Cerebellar nuclear complex (tissue), 1 donor: ENCODE measurements at places on chromosomes 6 and 20.

GRCh38 chr6:144476286-144476685 lies 191.2 kb downstream of the UTRN start:
- no peak for DNase-seq

- DNase-seq = no peak
These were observed 13.8 kb downstream of the RNF144B start for GRCh38 chr6:18400831-18401446.

- DNase-seq = no peak
These were observed 57.4 kb downstream of the SLC24A3 start for GRCh38 chr20:19269737-19270340.

DNA sequence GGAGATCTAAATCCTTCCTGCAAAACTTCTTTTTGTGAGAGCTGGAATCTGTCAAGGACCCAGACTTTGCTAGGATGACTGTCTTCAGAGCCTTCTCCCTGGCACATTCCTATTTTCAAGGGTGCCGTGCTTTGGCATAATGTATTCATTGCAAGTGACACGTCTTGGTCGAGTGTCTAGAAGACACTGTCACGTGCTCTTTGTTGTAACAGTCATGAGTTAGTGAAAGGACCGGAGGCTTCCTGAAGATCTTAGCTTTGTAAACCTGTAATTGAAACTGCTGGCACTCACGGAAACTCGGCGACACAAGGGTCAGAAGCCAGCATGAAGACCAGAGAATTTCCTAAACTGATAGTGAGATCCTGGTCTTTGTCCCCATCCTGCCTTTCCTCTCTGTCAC lies 19.7 kb upstream of the TAGAP start:
- no peak for DNase-seq

- no peak for DNase-seq
These were observed 14.8 kb downstream of the KIAA1755 start for GRCh38 chr20:38245753-38246152.

DNA sequence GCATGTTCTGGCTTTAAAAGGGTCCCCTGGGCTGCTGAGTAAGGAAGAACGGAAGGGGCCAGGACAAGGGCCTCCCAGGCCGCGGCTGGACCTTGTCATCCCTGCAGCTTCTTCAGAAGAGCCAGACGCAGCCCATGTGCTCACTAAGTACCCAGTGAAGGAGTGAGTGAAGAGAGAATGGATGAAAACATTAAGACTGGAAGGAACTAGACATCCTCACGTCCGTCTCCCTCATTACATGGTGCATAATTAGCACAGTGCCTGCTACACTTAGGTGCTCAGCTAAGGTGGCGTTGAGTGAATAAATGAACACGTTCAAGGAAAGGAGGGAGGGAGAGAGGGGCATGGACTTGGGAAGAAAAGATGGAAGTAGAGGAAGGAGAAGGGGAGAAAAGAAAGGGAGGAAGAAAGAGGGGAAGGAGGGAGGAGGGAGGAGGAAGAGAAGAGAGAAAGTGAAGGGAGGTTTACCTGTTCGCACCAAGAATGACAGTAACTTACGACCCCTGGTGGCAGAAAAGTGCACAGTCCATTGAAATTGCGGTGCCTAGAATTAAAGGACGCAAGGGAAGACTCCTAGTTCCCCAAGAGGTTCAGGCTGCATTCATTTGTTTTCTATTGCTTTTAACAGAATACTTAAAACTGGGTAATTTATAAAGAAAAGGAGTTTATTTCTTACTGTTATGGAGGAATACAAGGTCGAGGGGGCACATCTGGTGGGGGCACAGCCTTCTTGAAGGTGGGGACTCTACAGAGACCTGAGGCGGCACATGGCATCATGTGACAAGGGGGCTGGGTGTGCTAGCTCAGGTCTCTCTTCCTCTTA lies 8.0 kb downstream of the TP53RK start:
- DNase-seq = peak; percentile 38

DNA sequence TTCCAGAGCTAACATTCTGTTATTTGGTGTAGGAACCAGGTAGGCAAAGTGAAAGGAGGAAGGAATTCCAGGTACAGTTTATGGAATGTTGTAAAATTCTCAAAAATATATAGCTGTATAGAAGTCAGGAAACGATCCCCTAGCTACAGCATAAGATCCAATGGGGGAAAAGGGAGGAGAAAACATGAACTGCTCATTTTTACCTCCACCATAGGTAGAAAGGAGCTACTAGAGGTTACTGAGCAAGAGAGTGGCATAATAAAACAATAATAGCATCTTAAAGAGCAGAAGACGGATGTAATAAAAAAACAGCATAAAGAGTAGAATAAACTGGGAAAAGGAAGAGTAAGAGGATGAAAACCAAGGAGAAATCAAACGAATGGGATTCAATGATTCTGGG lies 26.9 kb downstream of the EPB41L2 start:
- DNase-seq = no peak

DNA sequence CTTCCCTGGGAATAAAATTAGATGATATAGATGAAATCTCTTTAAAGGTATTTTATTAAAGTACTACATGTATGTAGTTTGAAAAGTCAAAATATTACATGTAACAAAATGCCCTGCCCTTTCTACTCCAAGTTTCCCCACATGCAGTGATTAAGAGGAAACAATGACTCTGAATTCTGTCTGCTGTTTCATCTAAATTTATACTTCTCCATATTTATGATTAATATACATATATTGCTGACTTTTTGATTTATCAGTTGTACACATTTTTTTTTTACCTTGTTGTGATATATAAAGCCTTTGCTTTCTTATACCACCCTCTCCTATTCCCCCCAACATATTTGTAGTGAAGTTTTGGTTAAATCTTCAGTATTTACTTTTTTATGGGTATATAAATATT lies 127.9 kb downstream of the ZFAND3 start:
- DNase-seq = no peak

DNA sequence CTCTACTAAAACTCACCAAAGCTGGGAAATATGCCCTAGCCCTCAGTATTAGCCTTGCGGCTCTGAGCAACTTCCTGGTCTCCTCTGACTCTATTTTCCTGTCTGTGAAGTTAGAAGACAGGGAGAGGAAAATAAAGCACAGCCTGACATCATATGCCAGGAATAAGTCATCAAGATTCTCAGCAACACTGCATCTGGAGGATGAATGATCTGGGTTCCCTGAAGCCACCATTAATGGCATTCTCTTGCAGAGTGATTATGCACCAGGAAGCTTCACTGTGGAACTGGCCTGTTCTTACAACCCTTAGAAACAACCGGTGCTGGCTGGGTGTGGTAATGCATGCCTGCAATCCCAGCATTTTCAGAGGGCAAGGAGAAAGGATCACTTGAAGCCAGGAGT lies 12.4 kb downstream of the ADGRF5 start:
- no peak for DNase-seq

DNA sequence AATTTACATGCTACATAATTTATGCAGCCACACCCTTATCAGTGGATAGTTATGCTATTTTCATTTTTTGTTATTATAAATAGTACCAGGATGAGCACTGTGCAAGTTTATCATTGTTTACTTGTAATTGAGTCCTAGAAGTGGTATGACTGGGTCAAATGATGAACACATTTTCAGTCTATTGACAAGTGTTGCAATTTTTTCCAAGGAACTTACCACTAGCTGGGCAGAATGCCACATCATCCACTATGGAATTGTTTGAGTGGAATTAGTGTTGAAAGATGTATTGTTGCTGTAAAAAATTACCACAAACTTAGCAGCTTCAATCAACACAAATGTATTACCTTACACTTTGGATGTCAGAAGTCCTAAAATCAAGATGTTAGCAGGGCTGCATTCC lies 38.1 kb upstream of the OPN5 start:
- no peak for DNase-seq

- peak; percentile 55 for DNase-seq
These were observed 39.6 kb upstream of the GFOD1 start for GRCh38 chr6:13526727-13527670.

GRCh38 chr6:111418971-111419693 lies 63.9 kb downstream of the REV3L start:
- no peak for DNase-seq

- peak; percentile 44 for DNase-seq
These were observed 78.5 kb upstream of the SIRPA start for GRCh38 chr20:1816384-1817381.

DNA sequence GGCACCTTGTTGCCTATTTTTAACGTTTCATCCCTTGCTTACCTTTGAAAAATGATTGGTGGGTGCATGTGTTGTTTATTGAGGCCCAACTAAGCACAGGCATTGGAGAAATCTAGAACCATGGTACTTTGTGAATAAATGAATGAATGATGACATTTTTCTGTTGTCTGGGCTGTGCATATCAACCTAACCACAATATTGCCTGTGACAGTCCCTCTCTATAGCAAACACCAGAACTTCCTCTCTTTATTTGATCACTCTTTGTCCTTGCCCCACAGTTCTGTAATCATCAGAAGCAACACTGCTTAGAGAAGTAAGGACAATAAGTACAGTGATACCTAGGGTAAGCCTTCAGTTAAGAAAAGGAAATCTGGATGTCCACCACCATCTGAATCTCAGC lies 75.1 kb downstream of the TBC1D7 start:
- no peak for DNase-seq

DNA sequence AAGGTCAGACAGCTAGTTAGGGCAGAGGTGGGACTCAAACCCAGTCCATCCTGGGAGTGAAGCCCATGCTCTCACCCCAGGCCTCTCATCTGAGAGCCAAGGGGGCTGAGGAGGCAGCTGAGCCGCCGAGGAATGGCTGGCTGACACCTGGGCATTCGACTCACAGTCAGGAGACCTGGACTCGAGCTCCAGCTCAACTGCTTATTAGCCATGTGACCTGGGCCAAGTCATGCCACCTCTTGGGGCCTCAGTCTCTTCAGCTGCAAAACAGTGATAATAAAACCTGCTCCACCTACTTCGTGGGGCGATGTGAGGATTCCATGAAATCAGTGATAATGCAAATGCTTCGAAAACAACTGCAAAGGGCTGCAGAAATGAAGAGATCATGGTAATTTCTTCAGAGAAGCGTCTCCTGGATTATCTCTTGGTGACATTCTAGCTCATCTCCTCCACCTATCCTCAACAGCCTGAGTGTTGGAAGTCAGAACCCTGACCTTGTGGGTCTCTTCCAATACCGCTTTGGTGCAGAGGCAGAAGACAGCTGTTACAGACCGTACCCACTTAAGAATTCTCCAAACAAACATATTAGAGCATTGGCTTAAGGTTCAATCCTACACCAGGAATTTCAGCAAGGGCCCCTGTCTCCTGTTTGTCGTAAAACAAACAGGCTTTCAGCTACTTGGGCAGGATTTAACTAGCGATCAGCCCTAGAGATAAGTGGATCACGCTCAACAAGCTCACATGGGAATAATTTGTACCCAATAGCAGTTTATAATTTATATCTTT lies 60.0 kb upstream of the PIM1 start:
- no peak for DNase-seq

DNA sequence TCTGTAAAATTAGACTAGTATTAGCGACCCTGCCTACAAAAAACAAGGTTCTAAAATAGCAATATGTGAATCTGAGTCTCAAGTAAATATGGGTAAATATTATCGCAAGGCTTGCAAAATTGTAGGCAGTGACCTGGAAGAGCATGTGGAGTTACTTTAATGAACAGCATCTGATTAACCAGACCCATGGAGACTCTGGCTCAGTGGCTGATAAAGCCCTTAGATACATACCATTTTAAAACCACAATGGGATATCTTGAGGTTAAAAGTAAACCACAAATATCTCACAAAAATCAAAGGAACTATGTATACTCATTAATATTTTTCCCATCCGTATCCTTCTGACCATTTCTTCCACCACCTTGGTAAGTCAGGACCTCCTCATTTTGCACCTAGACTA lies 187.0 kb downstream of the MTFR2 start:
- no peak for DNase-seq

DNA sequence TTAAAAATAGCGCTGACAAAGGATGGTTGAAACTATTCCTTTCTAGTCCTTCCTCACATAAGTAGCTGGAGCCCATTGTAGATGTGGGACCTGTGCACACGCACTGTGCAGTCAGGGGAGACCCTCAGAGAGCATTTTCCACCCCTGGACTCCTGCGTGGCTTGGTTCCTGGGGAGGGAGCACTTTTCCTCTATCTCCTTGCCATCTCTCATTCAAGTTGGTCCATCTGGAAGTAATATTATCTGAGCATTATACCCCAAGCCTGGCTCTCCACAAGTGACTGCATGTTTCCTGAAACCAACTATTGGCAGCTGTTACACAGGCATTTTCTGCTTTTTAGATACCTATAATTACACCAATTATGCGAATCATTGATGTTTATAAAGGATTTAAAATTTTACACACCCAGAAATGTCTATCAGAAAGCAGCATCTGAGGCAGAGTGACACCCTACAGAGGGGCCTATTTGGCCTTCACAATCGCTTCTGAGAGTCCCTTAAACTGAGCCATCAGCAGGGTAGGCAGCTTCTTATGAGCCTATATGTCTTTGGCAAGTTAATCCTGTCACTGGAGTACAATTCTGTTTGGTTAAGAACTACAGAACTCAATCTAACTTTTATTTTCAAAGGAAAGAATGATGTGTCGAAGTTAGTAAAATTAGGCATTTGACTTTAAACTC lies 18.7 kb downstream of the SOX4 start:
- no peak for DNase-seq

DNA sequence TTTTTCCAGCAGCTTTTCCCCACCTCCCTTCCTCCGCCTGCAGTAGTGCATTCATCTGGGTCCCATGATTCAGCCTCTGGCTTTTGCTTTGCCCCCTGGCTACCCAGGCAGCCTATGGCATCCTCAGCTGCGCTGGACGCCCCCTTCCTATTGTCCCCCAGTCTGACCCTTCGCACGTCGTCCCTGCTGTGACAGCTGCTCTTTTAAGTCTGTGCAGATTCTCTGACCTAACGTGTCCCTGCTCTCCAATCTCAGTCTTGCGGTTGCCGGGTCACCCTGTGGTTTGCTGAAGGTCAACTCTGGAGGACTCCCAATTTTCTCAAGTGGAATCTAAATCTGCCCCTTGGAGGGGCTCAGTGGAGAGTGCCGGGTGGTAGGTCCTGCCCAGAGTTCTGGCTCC lies 294.3 kb downstream of the CDC5L start:
- no peak for DNase-seq

GRCh38 chr6:159008656-159009288 lies 8.8 kb upstream of the RSPH3 start:
- DNase-seq = no peak

DNA sequence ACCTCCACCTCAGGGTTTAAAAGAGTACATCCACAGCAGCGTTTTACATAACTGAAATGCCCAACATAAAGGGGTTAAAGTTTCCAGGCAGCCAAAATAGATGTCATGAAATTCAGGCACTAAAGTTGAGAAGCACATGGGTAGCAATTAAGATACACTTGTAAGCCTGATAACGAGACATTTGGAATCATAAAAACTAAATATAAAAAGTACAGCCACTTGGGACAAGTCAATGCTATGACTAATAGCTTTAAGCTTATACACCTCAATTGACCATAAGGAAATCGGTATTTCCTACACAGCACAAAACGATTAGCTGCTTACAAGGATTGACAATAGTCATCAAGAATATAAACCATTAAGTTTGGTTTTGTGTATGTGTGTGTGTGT lies 11.8 kb downstream of the LOC128125822 start:
- no peak for DNase-seq

- no peak for DNase-seq
These were observed 14.9 kb downstream of the IP6K3 start for GRCh38 chr6:33731751-33732282.
